ENCODE measurements at places on chromosomes 2 and 18.

- H3K27ac ChIP-seq: no peak overlapping the region
- peaks cover 7% of the 10 kb centered on the region for H3K27me3 ChIP-seq
- ATAC-seq: no peak
- no peaks in the 10 kb centered on the region for H3K36me3 ChIP-seq
- H3K4me3 ChIP-seq: no peak overlapping the region
Measured at GRCh38 chr2:194166818-194167217, 1490.2 kb upstream of the SLC39A10 start.

DNA sequence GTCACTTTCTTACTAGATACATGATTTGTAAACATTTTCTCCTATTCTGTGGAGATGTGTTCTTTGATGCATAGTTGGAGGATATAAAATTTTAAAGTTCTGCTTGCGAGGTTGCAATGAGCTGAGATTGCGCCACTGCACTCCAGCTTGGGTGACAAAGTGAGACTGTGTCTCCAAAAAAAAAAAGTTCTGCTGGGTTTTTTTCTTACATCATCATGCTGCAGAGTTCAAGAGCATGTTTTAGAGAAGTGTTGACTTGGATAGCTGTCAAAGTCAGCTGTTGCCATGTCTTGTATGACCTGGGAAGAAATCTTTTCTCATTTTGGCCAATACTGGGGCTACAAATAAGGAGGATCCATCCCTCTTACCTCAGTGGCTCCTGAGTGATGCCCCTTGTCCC, 71.3 kb downstream of the UGGT1 start:
- peaks cover 4% of the 10 kb centered on the region for H3K4me1 ChIP-seq
- H3K27ac ChIP-seq: no peak overlapping the region
- H3K4me3 ChIP-seq: no peak overlapping the region
- H3K27me3 ChIP-seq: no peaks in the 10 kb centered on the region

- no peak for ATAC-seq
- no peaks in the 10 kb centered on the region for H3K4me1 ChIP-seq
- no peaks in the 10 kb centered on the region for H3K27me3 ChIP-seq
- H3K27ac ChIP-seq: no peak overlapping the region
Measured at GRCh38 chr2:124485659-124486058, 460.6 kb downstream of the CNTNAP5 start.

GRCh38 chr2:241862775-241863535, 4.3 kb upstream of the PDCD1 start:
- peaks cover 50% of the 10 kb centered on the region for H3K4me1 ChIP-seq
- peak overlapping the region; percentile 56 for H3K4me3 ChIP-seq
- ATAC-seq: peak; percentile 64

- H3K27ac ChIP-seq: no peak overlapping the region
- H3K27me3 ChIP-seq: peaks cover 12% of the 10 kb centered on the region
- H3K36me3 ChIP-seq: no peaks in the 10 kb centered on the region
- ATAC-seq: no peak
- H3K4me1 ChIP-seq: no peaks in the 10 kb centered on the region
Measured at GRCh38 chr2:216796115-216796840, 63.6 kb downstream of the TNP1 start.

- no peak overlapping the region for H3K27ac ChIP-seq
- peaks cover 13% of the 10 kb centered on the region for H3K4me1 ChIP-seq
- no peak overlapping the region for H3K4me3 ChIP-seq
- peaks cover 2% of the 10 kb centered on the region for H3K27me3 ChIP-seq
Measured at GRCh38 chr2:23530909-23531276, 145.9 kb downstream of the KLHL29 start.

GRCh38 chr2:226664140-226664539, 135.5 kb downstream of the IRS1 start:
- no peaks in the 10 kb centered on the region for H3K4me1 ChIP-seq
- no peaks in the 10 kb centered on the region for H3K36me3 ChIP-seq
- no peak for ATAC-seq
- peaks cover 16% of the 10 kb centered on the region for H3K27me3 ChIP-seq

- H3K27ac ChIP-seq: no peak overlapping the region
- H3K4me1 ChIP-seq: no peaks in the 10 kb centered on the region
- no peak overlapping the region for H3K4me3 ChIP-seq
- ATAC-seq: no peak
Measured at GRCh38 chr2:53087262-53087873, 680.2 kb upstream of the CHAC2 start.

- no peaks in the 10 kb centered on the region for H3K36me3 ChIP-seq
- ATAC-seq: no peak
- no peaks in the 10 kb centered on the region for H3K27me3 ChIP-seq
- H3K4me1 ChIP-seq: no peaks in the 10 kb centered on the region
Measured at GRCh38 chr2:78864205-78864604, 161.3 kb upstream of the REG3G start.

DNA sequence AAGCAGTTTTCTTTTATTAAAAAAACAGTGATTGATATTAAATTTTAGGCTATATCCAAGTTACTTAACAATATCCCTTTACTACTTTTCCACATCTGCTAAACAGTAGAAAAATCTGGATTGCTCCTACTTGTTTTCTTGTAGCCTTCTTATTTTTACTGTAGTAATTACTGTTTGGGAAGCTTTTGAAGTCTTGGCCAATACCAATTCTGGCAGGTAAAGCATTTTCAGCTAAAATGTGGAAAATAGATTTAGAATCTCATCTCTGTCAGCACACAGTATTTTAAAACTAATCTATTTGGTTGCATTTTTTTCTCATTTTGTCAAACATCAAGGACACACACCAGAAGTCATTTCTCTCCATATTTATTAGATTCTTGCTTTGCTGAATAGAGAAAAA, 1485.7 kb upstream of the PIK3C3 start:
- no peak overlapping the region for H3K4me3 ChIP-seq
- H3K27me3 ChIP-seq: no peaks in the 10 kb centered on the region
- no peak for ATAC-seq
- no peak overlapping the region for H3K27ac ChIP-seq
- H3K4me1 ChIP-seq: no peaks in the 10 kb centered on the region

GRCh38 chr2:17475286-17475685, 43.0 kb downstream of the RAD51AP2 start:
- H3K4me1 ChIP-seq: no peaks in the 10 kb centered on the region
- no peak overlapping the region for H3K27ac ChIP-seq
- H3K27me3 ChIP-seq: no peaks in the 10 kb centered on the region
- no peaks in the 10 kb centered on the region for H3K36me3 ChIP-seq

DNA sequence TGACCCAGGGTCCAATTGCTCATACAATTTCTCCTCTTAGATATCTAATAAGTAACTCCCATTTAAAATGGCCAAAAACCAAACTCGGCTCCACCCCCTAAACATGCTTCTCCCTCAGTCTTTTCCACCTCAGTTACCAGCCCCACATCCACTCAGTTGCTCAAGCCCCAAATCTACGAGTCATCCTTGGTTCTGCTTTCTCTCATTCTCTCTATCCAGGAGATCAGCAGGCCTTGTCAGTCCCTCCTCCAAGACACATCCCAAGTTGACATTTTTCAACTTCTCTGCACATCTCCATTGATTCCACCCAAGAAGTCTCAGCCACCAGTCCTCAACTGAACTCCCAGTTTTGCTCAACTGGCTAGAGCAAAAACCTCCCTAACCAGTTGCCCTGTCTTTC, 40.5 kb upstream of the RTN4 start:
- H3K4me3 ChIP-seq: no peak overlapping the region
- H3K27me3 ChIP-seq: no peaks in the 10 kb centered on the region
- H3K27ac ChIP-seq: no peak overlapping the region
- ATAC-seq: no peak
- no peaks in the 10 kb centered on the region for H3K4me1 ChIP-seq
- no peaks in the 10 kb centered on the region for H3K36me3 ChIP-seq

DNA sequence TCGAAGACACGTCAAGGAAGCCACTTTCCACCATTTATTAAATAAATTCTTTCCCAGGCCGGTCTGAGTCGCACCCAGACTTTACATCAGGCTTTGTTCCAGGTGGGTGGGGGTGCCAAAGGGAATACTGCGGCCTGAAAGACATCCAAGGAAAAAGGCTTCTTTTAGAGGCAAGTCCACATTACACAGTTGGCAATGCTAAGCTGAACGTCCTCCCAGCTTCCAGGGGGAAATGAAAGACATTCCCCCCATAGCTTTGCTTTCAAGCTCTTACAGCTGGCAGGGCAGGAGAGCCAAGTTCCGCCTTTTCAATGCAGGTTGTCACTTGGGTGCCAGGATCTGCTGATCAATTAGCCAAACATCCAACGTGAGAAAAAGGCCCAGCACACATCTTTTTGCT, 36.5 kb upstream of the PTPN4 start:
- H3K27ac ChIP-seq: peak overlapping the region; percentile 31
- peaks cover 21% of the 10 kb centered on the region for H3K4me1 ChIP-seq
- no peaks in the 10 kb centered on the region for H3K27me3 ChIP-seq
- H3K36me3 ChIP-seq: no peaks in the 10 kb centered on the region
- no peak for ATAC-seq

GRCh38 chr2:1925928-1926327, 181.6 kb upstream of the PXDN start:
- H3K27me3 ChIP-seq: peaks cover 14% of the 10 kb centered on the region
- ATAC-seq: no peak
- H3K27ac ChIP-seq: no peak overlapping the region
- no peak overlapping the region for H3K4me3 ChIP-seq

DNA sequence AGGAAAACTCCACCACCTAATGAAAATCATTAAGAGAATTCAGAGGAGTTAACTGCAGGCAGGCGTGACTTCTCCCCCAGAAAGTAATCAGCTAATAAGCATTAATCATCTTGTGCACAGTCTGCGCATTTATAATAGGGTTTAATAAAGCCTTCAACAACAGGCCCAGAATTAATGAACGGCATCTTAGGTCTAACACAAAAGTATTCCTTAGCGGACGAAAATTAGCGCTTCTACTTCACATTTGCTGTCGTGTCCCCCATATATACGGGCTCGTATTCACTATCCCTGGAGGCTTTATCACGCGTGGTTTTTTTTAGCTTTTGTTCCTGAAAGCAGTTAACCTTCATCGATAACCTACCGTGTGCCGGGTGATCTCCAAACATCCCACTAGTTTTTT, 1.8 kb downstream of the ATP8B1 start:
- no peaks in the 10 kb centered on the region for H3K4me1 ChIP-seq
- peaks cover 39% of the 10 kb centered on the region for H3K27me3 ChIP-seq
- H3K27ac ChIP-seq: no peak overlapping the region
- peak overlapping the region; percentile 57 for H3K4me3 ChIP-seq
- no peak for ATAC-seq

- no peaks in the 10 kb centered on the region for H3K36me3 ChIP-seq
- H3K27ac ChIP-seq: peak overlapping the region; percentile 91
- peaks cover 42% of the 10 kb centered on the region for H3K4me1 ChIP-seq
Measured at GRCh38 chr2:136281281-136282114, 163.5 kb upstream of the CXCR4 start.

DNA sequence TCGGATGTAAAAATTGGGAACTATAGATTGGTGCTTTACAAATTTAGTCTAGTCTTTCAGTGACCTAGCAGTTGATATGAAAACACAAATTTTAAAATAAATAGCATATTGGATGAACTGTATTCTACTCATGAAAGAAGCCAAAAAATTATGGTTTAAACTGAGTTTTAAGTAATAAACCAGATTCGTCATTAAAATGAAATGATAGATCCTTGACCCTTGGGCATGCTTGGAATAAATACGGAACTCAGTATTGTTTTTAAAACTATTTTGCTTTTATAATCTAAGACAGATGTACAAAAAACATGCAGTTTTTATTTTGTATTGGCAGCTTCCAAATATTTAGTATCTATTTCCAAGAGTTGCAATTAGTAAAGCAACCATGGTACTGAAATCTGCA, 34.6 kb upstream of the TBR1 start:
- peaks cover 4% of the 10 kb centered on the region for H3K4me1 ChIP-seq
- no peaks in the 10 kb centered on the region for H3K27me3 ChIP-seq

DNA sequence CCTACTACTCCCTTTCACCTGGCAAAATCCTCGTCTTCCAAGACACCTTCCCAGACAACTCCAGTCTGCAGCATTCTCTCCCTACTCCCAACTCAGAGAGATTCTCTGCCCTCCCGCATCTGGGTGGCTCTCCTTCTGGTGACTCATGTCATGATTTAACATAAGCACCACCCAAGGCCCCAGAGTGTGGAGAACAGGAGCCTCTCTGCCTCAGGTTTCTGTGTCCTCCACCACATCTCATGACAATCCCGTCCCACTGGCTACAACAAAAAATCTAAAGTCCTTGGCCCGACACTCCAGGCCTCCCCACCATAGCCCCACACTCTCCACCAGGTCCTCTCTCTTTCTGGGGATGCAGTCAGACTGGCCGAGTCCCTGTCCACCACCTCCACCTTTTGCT, 197.1 kb downstream of the BCL11A start:
- H3K27me3 ChIP-seq: peaks cover 26% of the 10 kb centered on the region
- no peaks in the 10 kb centered on the region for H3K4me1 ChIP-seq
- H3K27ac ChIP-seq: no peak overlapping the region

- H3K4me3 ChIP-seq: no peak overlapping the region
- no peak overlapping the region for H3K27ac ChIP-seq
- peaks cover 75% of the 10 kb centered on the region for H3K36me3 ChIP-seq
- H3K4me1 ChIP-seq: no peaks in the 10 kb centered on the region
- no peak for ATAC-seq
Measured at GRCh38 chr2:169946092-169946491, 118.8 kb downstream of the UBR3 start.

- H3K4me1 ChIP-seq: peaks cover 25% of the 10 kb centered on the region
- peak overlapping the region; percentile 87 for H3K27ac ChIP-seq
- no peaks in the 10 kb centered on the region for H3K27me3 ChIP-seq
Measured at GRCh38 chr2:32289165-32289999, 11.7 kb downstream of the YIPF4 start.

GRCh38 chr2:7900593-7900992, 781.3 kb upstream of the ID2 start:
- peaks cover 23% of the 10 kb centered on the region for H3K27me3 ChIP-seq
- ATAC-seq: peak; percentile 69
- no peak overlapping the region for H3K27ac ChIP-seq
- no peaks in the 10 kb centered on the region for H3K36me3 ChIP-seq

GRCh38 chr2:155895016-155895415, 437.5 kb downstream of the NR4A2 start:
- H3K27me3 ChIP-seq: no peaks in the 10 kb centered on the region
- H3K4me3 ChIP-seq: no peak overlapping the region
- no peak overlapping the region for H3K27ac ChIP-seq
- ATAC-seq: no peak
- no peaks in the 10 kb centered on the region for H3K4me1 ChIP-seq

DNA sequence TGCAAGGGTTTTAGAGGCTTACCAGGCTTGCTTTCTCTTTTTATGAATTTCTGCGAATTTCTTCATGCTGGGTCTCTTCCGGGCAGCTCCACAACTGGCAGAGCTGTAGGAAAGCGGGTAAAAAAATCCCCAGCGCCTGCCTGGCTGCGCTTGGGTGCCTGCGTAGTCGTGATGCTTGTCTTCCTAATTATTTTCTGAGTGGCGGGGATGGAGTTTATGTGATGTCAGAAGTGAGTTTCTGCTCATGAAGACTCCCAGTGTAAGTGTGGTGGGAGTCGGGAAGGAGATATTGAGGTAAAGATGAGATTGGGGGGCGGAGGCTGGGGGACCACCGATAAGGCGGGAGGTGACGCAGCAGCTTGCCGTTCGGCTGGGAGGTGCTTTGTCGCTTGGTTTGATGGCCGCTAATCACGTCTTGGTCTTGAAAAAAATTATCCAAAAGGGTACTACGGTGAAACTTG, 229.8 kb downstream of the LDLRAD4 start:
- H3K27ac ChIP-seq: peak overlapping the region; percentile 14
- no peak overlapping the region for H3K4me3 ChIP-seq
- peaks cover 14% of the 10 kb centered on the region for H3K4me1 ChIP-seq
- peaks cover 14% of the 10 kb centered on the region for H3K36me3 ChIP-seq

GRCh38 chr2:189498205-189498604, 56.9 kb downstream of the WDR75 start:
- no peaks in the 10 kb centered on the region for H3K27me3 ChIP-seq

All from activated T-helper 17 cell treated with anti-CD3 and anti-CD28 coated beads, Interleukin-2, amount 50 U/mL, for 72 hours (primary cell).